ENCODE measurements at places on chromosomes 4 and X.

DNA sequence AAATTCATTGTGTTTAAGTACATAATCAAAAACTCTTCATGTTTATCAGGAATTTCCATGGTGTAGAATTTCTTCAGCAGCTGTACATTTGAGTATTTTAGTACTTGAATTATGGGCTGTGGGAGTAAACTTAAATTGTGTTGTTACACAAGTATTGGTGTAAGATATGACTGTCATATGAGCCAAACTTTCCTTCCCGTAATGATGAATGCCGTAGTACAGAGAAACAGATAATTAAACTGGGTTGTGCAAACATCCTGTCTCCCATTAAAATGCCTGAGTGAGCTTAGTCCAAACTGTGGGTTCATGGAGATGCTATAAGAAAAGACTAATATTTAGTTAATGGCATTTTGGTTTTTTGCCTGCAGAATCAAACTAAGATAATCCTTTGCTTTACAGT lies 159.2 kb downstream of the SLC4A4 start:
- DNase-seq = no peak

- DNase-seq = no peak
Measured at GRCh38 chr4:35166466-35166865, 1077.8 kb downstream of the ARAP2 start.

DNA sequence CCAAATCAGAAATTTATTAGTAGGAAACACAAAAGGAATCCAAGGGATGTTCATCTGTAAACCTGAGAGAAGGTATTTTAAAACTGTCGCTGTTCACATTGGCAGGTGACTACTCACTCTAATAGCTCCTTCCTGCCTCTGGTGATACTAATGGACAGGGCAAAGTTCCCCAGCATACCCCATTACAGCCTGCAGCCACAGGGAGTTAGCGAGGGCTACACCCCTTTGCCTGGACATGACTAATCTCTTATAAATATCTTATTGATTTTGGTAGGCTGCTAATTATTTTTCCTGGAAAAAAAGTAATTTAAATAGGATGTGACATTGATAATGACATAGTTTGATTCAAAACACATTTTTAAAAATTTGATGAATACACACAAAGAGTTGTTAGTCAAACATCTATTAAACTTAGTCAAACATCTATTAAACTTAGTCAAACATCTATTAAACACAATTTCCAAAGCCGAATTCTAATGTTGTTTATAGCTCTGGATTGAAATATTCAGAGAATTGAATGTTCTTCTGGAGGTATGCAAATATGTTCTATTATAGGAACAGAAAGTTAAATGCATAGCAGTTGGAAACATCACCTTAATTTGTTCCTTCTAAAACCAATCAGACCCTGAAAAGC lies 83.0 kb upstream of the CBR4 start:
- DNase-seq = no peak

DNA sequence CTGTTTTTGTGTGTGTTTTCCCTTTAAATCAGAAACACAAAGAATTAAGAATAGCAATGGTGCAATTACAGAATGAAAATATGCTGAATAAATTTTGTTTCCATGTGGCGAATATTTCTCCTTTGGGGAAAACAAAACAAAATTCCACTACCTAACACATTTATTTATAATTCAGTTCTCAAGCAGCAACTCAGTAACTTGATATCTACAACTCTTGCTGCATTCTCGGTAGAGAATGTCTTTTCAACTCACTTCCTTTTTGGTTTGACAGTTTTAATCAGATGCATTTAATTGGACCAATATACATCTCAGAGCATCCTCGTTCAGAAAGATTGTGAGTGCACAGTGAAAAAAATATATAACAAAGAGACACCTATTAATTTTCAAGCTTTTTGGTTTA lies 30.8 kb downstream of the ZNF827 start:
- DNase-seq = no peak

GRCh38 chrX:74578137-74578536 lies 36.3 kb downstream of the RLIM start:
- DNase-seq = no peak

DNA sequence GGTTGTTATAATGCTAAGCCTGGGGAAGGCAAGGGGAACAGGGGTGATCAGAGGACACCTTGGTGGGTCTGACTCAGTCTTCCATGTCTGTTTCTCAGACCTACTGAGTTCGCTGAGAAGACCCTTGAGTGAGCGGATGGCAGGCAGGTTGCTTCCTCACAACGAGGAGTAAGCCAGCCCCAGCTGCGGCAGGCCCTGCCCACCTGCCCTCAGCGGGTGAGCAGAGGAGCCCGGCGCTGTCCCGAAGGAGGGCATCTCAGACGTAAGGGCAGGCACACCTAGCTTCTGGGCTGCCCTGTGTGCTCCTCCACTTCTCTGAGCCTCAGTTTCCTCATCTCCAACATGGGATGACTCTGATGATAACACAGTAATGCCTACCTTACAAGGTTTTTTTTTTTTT lies 30.3 kb downstream of the MSX1 start:
- DNase-seq = no peak

GRCh38 chrX:54452920-54453319 lies 12.7 kb downstream of the TSR2 start:
- DNase-seq = peak; percentile 37

GRCh38 chrX:71147496-71148277 lies 3.0 kb downstream of the NLGN3 start:
- DNase-seq = peak; percentile 3

GRCh38 chr4:145481164-145481941 lies at the start of gene SMAD1:
SMAD1 (plus strand) TSS chr4:145481853; CDS start chr4:145514614, 32,761 bp downstream.
- peak; percentile 76 for DNase-seq

- no peak for DNase-seq
Measured at GRCh38 chr4:26093551-26093950, 179.5 kb downstream of the SMIM20 start.

DNA sequence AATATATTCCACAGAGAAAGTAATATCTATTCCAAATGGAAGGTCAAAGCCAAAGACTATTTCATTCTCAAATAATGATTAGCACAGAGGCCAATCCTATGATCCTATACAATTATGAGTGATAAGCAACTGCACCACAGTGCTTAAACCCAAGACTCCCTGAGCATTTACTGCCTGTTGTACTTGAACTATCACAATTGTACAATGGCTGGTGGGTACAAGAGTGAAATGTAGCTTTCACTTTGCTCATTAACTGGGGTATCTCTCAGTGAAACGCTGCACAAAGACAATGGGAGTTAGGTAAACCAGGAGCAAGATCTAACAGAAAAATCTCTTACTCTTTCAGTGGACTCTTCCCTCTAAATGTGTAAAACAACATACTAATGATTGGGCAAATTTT lies 24.3 kb downstream of the ABCG2 start:
- no peak for DNase-seq

DNA sequence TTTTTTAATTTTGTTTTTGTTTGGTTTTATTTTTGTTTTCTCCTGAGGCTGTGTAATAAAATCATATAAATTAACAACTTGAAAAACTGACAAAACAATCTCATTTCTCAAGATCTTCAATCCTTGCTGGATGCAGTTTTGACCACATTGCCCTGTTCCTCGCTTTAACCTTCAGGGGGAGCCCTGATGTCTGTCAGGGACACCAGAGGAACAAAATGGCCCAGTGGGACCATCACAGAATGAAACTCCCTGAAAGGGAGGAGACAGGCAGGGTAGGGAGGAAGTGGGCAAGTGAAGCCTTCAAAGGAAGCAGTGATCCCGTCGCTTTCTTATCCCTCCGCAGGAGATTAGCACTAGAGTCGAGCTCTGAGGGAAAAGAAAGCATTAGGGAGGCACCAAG lies 274.9 kb upstream of the LDB2 start:
- DNase-seq = peak; percentile 10

DNA sequence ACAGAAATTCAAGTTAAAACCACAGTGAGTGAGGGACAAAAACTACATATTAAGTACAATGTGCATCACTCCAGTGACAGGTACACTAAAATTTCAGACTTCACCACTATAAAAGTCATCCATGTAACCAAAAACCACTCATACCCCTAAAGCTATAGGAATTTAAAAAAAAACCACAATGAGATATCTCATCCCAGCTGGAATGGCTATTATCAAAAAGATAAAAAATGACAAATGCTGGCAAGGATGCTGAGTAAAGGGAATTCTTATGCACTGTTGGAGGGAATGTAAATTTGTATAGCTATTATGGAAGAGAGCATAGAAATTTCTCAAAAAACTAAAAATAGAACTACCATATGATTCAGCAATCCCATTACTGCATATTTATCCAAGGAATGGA lies 171.1 kb downstream of the HHIP start:
- no peak for DNase-seq

DNA sequence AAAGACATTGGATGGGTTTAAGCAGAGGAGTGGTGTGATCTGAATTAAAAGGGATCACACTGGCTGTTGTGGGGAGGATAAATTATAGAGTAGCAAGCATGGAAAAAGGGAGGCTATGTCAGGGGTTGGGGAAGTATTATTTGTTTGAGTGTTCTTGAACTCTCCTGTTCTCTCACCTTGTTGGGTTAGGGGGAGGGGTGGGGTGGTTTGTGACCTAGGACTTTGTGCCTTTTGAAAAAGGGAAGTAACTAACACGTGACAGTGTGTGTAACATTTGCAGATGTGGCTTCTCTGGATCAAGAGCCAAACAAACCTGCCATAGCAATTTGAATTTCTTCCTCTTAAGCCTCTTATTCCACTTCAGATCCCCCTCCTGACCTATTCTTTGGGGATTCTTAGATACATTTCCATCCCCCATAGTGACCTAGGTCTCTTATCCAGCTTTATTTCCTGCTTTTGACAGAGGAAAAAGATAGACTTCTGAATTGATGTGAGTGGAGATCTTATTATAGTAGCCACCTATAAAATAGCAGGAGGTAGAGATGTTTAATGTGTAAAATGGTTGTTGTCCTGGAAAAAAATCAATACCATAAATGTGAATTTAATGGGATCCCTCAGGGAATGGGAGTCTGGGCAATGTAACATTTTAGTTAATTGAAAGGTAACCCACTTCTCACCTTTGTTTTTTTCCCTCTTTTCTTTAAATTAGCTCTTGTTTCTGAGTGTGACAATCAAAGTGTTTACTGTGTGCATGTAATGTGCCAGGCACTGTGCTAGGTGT lies 120.4 kb downstream of the CT47B1 start:
- peak; percentile 84 for DNase-seq

GRCh38 chr4:124486423-124486822 lies 226.1 kb downstream of the ANKRD50 start:
- DNase-seq = no peak

GRCh38 chrX:72270316-72270866 lies 6.7 kb downstream of the RPS4X start:
- DNase-seq = no peak

- DNase-seq = no peak
Measured at GRCh38 chr4:141995056-141995455, 358.7 kb downstream of the IL15 start.

GRCh38 chrX:10110316-10110935 lies 46.3 kb upstream of the CLCN4 start:
- no peak for DNase-seq

GRCh38 chr4:95857761-95858160 lies 17.9 kb downstream of the PDHA2 start:
- DNase-seq = no peak

DNA sequence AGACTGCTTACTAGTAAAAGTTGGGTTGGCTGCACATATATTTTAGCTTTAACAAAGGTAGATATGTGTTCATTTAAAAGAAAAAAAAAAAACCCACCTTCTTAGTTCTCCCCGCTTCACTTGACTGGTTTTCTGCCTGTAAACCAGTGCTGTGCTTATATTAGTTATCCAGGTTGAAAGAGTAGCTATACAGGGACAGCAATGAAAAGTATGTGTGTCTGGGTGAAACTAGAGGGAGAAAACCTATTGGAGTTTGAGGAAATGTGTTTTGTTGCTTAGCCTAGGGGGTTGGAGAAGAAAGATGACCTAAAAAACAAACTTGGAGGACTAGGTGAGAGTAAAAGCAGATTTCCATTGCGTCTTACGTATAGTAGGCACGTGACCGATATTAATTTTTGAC lies 4.5 kb downstream of the JADE1 start:
- DNase-seq = no peak

- no peak for DNase-seq
Measured at GRCh38 chr4:8544741-8545438, 35.3 kb upstream of the GPR78 start.

DNA sequence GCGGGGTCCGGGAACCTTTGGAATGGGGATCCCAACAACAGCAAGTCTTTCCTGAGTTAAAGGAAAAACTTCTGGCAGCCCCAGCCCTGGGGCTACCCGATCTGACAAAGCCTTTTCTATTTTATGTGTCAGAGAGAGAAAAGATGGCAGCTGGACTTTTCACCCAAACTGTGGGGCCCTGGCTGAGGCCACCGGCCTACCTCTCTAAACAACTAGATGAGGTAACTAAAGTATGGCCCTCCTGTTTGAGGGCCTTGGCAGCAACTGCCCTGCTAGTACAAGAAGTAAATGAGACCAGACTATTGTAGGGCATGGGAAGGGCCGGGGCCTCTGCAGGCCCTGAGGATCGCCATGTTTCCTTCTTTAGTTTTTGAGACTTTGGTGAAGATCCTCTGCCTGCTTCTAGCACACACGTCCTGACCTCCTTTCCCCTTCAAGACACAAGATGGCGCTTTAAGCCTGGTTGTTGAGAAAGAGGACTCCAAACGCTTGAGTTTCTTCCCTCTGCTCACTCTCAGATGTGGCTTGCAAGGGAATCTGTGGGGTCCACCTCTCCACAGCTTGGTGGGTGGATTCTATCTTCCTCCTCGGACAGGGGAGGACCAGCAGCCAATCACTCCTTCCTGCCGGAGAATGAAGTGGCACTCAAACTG lies 18.5 kb upstream of the DRD5 start:
- peak; percentile 58 for DNase-seq

GRCh38 chrX:77422891-77423648 lies 24.1 kb upstream of the FGF16 start:
- peak; percentile 39 for DNase-seq

GRCh38 chrX:24876530-24877287 lies 139.1 kb downstream of the ARX start:
- DNase-seq = no peak

DNA sequence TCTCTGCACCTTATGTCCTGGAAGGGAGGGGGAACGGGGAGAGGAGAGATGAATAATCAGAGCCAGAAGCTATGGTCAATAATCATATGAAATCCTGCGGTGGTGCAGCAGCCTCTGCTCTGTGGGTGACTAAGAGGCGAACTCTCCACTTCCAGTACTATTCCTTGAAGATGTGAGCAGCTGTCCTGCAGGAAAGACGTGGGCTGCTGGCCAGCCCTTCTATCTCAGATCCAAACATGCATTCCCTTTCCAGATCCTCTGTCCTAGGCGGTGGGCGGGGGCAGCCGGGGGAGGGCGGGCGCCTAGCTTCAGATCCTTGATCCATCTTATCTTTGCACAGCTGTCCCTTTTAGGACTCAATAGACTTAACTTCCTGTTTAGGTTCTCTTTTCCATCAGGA lies 34.5 kb downstream of the SPINK2 start:
- no peak for DNase-seq

GRCh38 chr4:150216726-150217125 lies 138.5 kb downstream of the DCLK2 start:
- DNase-seq = no peak

DNA sequence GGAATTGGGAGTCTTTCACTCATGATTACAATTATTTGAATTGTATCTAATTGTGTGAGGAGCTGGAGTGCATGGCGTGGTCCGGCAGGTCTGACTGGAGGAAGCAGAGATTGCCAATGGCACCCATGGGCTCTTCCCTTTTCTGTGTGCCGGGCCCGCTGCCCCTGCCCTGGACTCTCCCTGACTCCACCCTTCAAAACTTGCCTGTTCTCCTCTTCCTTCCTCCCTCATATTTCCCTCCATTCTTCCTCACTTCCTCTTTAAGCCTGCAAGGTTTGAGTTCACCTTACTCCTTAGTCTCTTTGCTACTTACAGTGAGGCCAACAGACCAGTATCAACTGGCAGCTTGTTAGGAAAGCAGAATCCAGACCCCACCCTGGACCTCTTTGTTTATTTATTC lies 6.5 kb upstream of the STBD1 start:
- DNase-seq = no peak

GRCh38 chrX:145816601-145817315 lies 871 bp upstream of the SLITRK2 start:
- no peak for DNase-seq

Data from OCI-LY7 (cell line).